ENCODE measurements at places on chromosomes 1 and 21.

- DNase-seq, result no peak
Measured at GRCh38 chr1:188406636-188407035, 1577.9 kb downstream of the PLA2G4A start.

- DNase-seq, result no peak
Measured at GRCh38 chr1:59816318-59816878, 1.6 kb downstream of the HOOK1 start.

- DNase-seq, result peak; percentile 23
Measured at GRCh38 chr1:42777852-42778251, 6.9 kb upstream of the TMEM269 start.

GRCh38 chr1:239676522-239677273, 290.3 kb downstream of the CHRM3 start:
- DNase-seq, result no peak

DNA sequence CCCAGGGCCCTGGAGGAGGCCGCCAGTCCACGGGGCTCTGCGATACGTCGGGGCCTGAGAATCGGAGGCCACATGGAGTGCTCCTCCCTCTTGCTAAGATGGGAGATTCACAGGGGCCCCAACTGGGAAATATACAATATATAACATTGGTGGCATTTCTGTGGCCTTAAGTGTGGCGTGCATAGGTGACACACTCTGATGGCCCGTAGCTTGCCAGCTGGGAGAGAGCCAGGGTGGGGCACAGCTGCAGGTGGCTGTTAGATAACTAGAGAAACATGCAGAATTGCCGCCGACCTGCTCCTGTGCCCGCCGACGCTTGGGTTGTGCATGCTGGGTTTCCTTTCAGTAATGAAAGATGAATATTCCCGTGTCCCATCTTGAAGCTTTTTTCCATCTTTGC, 30.1 kb downstream of the UMODL1 start:
- DNase-seq, result no peak

- no peak for DNase-seq
Measured at GRCh38 chr1:158793604-158794003, 12.6 kb upstream of the OR6N2 start.

GRCh38 chr1:184632415-184633175, 122.1 kb downstream of the EDEM3 start:
- no peak for DNase-seq

- no peak for DNase-seq
Measured at GRCh38 chr1:202862679-202863560, 26.0 kb downstream of the RABIF start.

Data from activated naive CD8-positive, alpha-beta T cell treated with anti-CD3 and anti-CD28 coated beads, Interleukin-2, amount 50 U/mL, for 24 hours (primary cell).